ENCODE measurements at places on chromosomes 2 and 18.

DNA sequence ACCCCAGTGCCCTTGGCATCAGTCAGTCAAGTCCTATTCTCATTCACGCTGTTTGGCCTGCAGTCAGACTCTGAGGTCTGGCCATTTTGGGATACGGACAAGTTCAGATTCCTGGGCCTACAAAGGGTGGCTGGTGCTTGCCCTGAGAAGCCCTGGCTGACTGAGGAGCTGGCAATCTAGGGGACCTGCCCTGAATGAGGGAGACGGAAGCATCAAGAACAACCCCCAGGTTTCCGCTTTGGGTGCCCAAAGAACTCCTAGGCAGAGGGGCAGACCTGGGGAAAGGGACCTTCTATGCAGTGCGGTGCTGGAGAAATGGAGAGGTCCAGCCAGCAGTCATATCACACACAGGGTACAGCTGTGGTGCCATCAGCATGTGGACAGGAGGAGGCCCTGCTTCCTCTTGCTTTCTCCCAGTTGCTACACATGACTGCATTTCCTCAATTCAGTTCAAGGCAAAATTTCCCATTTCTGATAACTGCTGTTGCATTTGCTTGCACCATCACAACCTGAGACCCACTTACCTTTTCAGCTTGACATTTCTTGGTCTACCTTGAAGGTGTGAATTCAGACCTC, 70.9 kb upstream of the LGALSL start:
- no peak for DNase-seq

GRCh38 chr18:3902676-3903075, 452.7 kb downstream of the TGIF1 start:
- no peak for DNase-seq

- DNase-seq: no peak
These were observed 110.7 kb upstream of the APCDD1 start for GRCh38 chr18:10343778-10344177.

DNA sequence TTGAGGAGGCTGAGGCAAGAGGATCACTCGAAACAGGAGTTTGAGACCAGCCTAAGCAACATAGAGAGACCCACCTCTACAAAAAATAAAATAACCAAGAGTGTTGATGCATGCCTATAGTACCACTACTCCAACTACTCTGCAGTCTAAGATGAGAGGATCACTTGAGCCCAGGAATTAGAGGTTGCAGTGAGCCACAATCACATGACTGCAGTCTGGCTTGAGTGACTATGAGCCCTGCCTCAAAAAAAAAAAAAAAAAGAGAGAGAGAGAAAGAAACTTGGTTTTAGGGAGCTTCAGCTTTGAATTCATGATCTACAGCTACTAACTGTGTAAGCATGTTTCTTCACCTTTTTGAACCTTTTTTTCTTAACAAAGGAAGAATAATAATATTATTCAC, 119.9 kb downstream of the HNMT start:
- DNase-seq: no peak

GRCh38 chr18:73990258-73990657, 157.4 kb downstream of the FBXO15 start:
- DNase-seq: no peak

DNA sequence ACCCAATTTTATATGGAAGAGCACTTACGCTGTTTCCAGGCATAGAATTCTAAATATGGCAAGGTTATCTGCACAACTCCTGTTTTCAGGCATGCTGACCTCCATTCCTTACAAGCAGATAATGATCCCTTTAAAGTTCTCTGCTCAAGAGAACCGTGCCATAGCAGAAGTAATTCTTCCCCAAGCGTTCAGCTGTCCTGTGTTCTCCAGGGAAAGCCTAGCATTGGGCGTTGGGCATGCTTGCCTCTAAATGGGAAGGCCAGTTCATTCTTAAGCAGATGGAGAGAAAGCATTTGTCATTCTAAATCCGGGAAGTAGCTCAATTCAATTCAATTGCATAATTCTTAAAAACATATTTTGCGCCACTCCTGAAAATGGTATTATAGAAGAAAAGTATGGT, 55.7 kb upstream of the EML4 start:
- DNase-seq: no peak

DNA sequence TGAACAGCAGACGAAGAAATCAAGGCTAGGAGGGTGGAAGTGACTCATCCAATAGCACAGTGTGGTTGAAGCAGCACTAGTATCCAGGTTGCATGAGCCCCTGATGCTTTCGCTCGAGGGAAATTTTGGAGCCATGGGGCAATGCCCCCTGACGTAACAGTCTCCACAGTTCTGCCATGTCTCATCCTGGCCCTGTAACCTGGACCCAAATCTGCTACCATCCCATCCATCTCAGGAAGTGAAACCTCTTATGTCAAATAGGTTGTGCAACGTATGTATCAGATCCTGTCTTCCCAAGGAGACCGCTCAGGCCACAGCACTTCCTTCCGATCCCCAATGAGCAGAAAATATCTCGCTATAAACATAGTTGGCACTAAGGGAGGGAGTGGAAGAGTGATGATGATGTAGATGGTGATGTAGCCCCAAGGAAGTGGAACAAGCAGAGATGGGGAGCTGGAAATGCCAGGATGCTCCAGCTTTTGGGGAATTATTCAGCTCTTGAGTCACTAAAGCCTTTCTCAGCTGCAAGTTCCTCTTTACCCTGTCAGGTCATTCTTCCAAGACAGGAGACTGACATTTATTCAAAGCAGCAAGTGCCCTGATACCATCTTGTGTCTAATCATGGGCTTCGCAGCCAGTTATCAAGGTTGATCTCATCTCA, 3.0 kb upstream of the IL1B start:
- no peak for DNase-seq

GRCh38 chr2:169513094-169513493, 3.6 kb downstream of the KLHL41 start:
- DNase-seq: no peak

- DNase-seq: no peak
These were observed 68.7 kb downstream of the COL4A4 start for GRCh38 chr2:227095346-227095745.

DNA sequence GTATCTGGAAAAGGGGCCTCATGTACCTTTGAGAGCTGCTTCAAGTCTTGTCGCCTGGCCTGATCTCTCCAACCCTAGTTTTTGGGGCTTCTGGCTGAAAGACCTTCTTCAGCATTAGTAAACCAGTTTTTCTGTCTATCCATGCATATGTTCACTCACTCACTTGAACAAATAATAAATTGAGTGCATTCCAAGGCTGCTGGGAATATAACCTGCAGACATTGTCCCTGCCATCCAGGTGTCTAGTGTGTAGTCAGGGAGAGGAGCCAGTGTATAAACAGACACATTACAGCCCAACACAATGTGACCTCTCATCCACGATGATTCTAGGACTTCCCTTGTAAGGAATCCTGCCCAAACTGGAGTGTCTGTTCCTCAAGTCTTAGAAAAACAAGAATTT, 262.1 kb downstream of the PRKCE start:
- DNase-seq: no peak

GRCh38 chr2:11786592-11786991, 40.2 kb downstream of the LPIN1 start:
- DNase-seq: no peak

DNA sequence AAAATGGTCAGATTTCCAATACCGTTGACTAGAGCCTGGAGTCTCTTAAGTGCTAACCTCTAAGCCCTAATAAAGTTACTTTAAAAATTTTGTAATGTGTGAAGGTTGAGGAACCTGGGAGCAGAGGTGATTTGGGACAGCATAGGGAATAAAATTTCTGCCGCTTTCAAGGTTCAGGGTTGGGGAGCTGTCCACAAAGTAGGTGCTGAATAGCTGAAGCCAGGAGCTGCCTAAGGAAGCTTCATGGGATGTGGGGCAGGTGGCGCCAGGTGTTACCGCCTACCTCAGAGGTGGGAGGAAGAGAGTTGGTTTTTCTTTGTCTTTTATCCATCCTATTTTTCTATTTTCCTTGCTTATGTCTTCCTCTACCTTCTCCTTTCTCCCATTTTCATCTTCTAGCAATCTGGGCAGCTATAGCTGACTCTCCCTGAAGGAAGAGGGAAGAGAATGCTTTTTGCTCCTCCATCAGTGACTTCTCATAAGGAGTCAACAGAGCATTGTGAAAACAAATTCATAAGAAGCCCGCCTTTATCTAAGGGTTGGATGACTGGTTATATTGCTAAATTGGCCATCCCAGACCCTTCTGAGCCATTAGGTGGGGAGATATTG, 178.7 kb downstream of the CLIP4 start:
- no peak for DNase-seq

DNA sequence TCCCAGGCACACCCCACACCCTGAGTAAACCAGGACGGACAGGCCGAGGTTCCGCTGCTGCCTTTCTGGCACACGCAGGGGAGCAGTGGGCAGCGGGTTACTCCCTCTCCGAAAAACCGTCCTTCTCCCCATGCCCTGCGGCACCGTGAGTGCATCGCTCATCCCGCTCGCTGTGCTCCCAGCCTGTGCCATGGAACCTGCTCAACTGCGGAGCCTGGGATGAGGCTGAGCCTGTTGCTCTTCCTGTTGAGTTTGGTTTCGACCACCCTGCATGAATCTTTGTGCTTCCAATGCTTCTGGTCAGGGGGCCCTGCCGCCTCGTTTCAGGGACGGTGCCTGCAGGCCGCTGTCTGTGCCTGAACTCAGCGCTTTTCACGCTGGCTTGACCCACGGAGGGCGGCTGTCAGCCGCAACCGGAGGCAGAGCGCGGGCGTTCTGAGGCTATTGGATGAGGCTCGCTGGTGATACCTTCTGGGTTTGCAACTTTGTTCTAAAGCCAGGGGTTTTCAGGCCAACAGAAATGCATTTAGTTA, 106.7 kb downstream of the MBP start:
- DNase-seq: no peak

DNA sequence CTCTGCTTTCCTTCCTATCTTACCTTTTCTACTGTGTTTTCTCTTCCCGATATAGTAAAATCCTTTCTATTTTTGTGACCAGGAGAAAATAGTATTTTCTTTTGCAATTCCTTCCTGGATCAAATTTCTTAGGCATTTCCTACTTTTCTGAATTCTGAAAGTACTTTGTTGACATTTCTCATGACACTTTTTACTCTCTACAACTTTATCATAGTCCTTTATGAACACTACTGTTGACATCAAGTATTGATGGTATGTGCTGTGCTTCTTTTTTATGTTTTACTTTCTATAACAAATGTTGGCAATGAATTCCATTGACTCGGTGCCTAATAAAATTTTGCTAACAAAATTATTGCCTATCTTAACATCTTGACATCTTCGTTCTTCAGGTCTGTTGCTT, 217.7 kb upstream of the TCF4 start:
- DNase-seq: no peak

DNA sequence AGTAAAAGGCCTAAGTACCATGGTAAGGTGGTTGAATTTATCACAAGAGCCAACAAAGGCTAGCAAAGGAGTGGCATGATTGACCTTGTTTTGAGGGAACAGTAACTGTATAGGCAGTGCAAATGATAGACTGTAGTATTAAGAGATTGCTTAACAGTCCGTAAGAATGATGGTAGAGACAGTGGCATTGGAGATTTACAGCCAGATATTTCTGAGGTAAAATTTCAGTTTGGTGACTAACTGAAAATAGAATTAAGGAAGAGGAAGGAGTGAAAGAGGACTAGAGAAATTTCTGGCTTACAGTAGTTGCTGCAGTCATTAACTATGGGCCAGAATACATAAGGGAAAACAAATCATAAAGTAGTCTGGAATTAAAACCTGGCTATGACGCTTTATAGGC, 4.4 kb upstream of the BAZ2B start:
- no peak for DNase-seq

- DNase-seq: no peak
These were observed 36.6 kb downstream of the COPS8 start for GRCh38 chr2:237122214-237122666.

DNA sequence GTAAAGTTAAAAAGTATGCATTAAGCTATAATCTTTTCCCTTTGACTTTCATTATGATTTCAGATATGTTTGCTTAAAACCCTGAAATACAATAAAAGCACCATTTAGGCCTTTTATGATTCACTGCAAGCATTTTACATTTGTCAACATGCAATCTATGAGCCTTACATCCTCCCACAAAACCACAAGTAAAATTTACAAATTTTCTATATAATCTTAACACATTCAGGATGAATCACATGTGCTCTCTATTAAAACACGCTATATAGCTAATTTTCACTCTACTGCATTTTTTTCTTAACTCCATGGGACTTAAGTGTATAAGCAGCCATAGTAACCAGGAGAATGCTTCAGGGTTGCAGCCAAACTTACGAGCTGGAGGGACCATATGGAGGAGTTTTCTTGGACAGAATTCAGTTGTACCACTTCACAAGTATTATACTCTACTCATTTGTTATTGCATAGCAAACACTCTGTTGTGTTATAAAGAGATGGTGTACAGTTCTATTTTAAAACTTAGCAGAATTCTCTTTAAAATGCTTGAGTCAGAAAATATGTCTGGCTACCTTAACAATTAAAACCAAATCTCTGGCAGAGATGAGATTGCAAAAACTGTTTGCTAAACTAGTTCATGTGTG, 293.2 kb downstream of the ALK start:
- DNase-seq: no peak

- DNase-seq: no peak
These were observed 150.3 kb upstream of the ZFP36L2 start for GRCh38 chr2:43376523-43377198.

GRCh38 chr2:88735133-88735532, 43.7 kb downstream of the RPIA start:
- DNase-seq: no peak

DNA sequence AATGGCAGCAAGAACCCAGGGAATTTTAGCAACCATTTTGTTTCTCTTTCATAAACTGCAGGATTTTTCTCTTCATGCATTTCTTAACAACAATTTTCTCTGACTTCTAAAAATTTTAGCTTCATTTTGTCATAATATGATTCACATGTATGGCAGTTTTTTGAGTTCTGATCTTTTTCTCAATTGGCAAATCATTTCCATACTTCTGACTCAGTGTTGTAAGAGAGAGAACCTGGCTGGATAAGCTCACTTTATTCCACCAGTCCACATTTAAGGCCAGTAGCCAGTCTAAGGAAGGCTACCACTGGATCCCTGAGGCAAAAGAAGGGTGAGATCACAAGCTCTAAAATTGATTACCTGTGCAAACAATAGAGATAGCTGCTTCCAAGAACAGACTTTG, 42.8 kb upstream of the COL3A1 start:
- no peak for DNase-seq

DNA sequence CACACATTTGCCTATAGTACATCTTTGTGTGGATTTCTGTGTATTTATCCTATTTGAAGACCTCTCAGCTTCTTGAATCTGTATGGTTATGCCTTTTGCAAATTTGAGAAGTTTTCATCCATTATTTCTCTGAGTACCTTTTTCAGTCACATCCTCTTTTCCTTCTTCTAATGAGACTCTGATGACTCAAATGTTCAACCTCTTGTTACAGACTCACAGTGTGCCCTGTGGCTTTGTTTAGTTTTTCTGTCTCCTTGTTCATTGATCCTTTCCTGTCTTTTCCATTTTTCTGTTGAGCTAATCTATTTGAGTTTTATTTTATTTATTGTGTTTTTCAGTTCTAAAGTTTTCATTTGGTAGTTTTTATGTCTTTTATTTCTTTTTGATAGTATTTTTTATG, 87.0 kb upstream of the LRP1B start:
- no peak for DNase-seq

GRCh38 chr2:42878581-42878980, 86.2 kb upstream of the HAAO start:
- no peak for DNase-seq

GRCh38 chr18:45820106-45820745, 5.2 kb upstream of the SIGLEC15 start:
- DNase-seq: no peak

GRCh38 chr2:37020887-37021796, 54.8 kb upstream of the STRN start:
- no peak for DNase-seq
